NCI-H1105 (cell line): ENCODE measurements at places on chromosomes 4 and X.

- no peak for DNase-seq
These were observed 10.4 kb downstream of the RAB9A start for GRCh38 chrX:13699183-13699826.

GRCh38 chrX:71910986-71911730 lies 513 bp downstream of the NHSL2 start:
- no peak for DNase-seq

GRCh38 chr4:119678761-119679160 lies 50.2 kb upstream of the PDE5A start:
- no peak for DNase-seq

DNA sequence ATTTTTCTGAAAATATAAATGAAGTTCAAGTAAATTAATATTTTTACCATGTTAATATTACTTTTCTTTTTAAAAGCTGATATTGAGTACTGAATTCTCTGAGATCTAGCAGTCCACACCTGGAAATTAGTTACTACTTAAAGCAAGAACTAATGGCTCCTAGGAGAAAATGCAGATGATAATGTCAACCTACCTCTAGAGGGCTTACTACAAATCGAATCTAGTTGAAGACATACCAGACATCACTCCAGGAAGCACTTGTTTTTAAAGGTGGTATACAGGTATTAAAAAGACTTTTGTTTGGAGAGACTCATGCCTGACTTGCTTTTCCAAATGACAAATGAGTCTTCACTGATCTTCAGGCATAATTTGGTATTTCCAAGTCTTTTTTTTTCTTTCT lies 516.4 kb upstream of the BOD1L1 start:
- DNase-seq = no peak

DNA sequence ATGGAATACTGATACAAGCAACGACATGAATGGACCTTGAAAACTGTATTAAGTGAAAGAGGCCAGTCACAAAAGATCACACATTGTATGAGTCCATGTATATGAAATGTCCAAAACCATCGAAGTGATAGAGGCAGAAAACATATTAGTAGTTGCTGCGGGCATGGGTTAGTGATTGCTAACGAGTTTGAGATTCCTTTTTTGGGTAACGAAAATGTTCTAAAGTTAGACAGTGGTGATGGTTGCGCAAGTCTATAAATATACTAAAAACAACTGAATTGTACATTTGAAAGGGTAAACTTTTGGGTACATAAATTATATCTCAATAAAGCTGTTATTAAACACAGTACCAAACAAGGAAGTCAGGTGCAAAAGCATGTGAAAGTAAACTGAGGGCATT lies 234.5 kb downstream of the FBXW7 start:
- no peak for DNase-seq

DNA sequence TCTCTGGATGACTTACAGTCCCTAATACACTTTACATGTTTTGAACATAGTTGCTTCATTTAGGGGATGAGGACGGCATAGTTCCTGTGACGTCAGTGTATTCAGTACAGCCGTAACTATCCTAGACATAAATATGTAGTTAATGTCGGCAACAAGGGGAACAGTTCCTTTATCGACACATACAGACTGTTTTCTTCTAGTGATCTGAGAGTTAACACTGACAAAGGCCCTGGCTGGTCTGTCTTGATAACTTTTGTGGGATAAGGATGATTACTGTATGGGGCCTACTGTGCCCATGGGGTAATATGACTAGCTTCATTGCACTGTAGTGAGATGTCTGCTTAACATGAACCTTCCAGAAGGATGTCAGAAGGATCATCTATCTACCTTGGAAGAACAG lies 131.2 kb downstream of the ZNF518B start:
- no peak for DNase-seq

- DNase-seq = no peak
These were observed 127.1 kb upstream of the DCAF8L1 start for GRCh38 chrX:28108186-28108945.

DNA sequence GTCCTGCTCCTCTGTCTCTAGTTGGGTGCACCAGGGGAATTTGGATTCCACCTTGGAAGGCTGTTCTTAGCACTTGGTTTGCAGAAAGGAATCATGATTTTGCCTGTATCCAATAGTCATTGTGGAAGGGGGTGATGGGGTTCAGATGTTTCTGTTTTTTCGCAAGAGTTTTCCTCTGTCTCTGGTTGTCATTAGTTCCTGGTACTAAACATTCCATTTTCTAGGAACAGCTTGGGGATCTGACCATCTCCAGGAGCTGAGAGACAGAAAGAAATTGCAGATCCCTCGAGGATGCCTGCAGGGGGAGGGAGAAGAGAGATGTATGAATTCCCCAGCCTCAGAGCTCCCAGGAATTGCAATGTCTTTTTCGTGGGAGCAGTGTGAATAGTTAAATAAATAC lies 70.9 kb downstream of the CYTL1 start:
- DNase-seq = no peak

DNA sequence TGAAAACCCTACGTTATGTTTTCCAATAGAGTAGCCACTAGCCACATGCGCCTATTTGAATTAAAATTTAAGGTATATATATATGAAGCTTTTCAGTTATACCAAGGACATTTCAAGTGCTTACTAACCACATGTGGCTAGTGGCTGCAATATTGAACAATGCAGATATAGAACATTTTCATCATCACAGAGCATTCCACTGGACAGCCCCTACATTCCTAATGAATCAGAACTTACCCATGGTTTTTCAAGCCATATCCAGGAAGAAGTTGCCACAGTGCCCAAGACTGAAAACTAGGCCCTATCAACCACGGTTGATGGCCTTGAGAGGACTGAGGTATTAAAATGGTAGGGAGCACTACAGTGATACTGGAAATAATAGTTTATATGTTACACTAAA lies 29.7 kb downstream of the NEK1 start:
- DNase-seq = no peak
